Lower lobe of right lung (tissue), 2 donors: ENCODE measurements at places on chromosomes 2 and 18.

DNA sequence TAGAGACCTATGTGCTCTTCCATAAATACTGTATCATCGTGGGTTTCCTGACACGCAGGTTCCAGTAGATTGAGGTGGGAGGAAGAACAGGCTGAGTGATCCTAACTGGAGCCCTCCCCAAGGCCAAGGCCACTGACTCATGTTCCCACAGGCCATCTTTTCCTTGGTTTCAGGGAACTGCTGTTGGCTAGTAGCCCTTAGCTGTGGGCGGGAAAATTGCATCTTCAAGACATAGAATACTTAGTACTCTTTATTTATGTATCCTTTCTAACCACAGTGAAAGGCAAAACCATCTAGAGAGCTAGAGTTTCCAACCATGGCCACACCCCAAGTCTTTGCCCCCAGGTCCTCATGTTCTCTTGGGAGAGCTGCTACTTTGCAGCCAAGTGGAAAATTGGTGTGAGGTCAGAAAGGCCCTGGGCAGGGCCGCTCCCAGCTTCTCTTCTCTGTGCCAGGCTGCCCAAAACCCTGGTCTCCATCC lies 55.9 kb downstream of the COPS8 start:
- DNase-seq: no peak

DNA sequence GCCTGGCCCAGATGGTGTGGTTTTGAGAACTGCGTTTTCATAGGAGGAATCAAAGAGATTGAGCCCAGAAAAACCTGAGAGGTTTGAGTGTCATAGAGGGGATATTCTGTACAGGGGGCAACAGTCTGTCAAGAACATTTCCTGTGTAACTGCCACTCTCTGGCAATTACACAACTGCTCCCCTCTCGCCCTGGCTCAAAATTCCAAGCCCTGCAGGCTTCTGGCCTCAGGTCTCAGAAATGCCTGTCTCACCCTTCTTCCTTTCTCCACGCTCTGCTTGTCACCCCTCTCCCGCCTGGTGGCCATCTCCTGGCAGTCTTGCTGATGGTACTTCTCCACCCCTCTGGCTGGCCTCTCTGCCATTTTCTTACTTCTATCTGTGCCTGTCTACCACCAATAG lies 4.0 kb downstream of the VAMP5 start:
- no peak for DNase-seq

- DNase-seq: no peak
These were observed 19.2 kb upstream of the NCKAP1 start for GRCh38 chr2:183057333-183057985.

- no peak for DNase-seq
These were observed 98.9 kb upstream of the LGALSL start for GRCh38 chr2:64354857-64355680.

DNA sequence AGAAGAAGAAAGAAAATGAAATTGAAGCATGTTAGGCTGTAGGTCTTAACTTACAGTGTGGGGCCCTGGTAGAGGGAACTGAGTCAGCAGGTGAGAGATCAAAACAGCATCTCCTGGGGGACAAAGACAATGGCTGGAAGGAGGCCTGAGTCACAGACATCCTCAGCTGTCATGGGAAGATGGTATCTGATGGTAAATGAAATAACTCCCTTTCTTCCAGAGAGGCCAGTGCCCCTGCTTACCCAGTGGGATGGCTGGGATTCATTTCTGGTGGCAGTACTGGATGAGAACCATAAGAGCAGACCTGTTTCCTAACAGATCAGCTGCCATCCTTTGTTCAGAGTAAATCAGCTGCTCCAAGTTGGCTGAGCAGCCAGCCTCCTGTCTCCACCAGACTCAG lies 251.3 kb upstream of the EPAS1 start:
- no peak for DNase-seq

GRCh38 chr2:54634021-54634420 lies 89.4 kb upstream of the EML6 start:
- DNase-seq: no peak

- no peak for DNase-seq
These were observed 46.7 kb downstream of the REEP1 start for GRCh38 chr2:86290596-86291327.

GRCh38 chr2:239836021-239836765 lies 188.9 kb downstream of the NDUFA10 start:
- no peak for DNase-seq

DNA sequence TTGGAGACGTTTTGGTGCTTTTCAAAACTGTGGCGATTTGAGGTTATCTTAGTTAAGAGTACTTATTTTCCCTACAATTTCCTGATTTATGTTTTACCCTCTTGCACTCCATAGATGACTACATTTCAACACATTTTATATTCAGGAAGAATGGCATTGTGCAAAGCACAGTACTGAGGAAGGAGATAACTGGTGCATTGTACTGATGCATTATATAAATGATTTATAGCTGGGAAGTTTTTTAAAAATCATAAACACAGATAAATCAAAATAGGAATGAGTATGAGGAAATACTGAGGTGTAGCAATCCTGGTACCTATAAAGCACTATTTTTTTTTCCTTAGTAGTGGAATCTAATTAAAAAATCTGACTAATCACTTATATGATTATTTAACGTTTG lies 5.6 kb downstream of the REL start:
- DNase-seq: no peak

GRCh38 chr2:178800510-178800909 lies 6.7 kb downstream of the TTN start:
- DNase-seq: no peak

- DNase-seq: no peak
These were observed 27.2 kb upstream of the BBS5 start for GRCh38 chr2:169452080-169452479.

DNA sequence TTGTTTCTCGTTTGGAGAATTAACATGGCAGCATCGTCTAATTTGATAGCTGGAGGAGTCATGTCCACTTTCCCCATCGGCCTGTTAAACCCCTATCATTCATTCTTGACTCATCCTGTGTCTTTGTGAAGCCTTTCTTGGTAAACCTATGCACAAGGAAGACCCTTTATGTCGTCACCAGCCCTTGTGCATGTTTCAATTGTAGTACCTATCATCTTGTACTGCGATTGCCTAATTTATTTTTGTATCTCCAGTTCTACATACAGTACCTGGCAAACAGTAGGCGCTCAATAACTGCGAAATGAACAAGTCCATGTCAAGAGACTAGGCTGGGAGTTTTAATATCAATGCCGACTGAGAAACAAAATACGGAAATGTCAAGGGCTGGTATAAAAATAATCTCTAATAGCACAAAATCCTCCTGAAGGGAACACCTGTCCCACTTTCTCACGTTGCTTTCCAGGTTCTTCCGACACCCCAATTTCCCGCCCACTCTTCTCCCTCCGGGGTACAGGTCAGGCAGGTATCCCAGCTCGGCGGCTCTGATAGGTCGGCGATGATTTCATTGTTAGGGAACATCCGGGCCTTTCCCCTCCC lies 1.3 kb upstream of the PPM1B start:
- DNase-seq: no peak

GRCh38 chr18:75125382-75126331 lies 83.3 kb downstream of the PTGR3 start:
- no peak for DNase-seq

GRCh38 chr2:232480201-232481190 lies 7.1 kb downstream of the ECEL1 start:
- peak; percentile 42 for DNase-seq

DNA sequence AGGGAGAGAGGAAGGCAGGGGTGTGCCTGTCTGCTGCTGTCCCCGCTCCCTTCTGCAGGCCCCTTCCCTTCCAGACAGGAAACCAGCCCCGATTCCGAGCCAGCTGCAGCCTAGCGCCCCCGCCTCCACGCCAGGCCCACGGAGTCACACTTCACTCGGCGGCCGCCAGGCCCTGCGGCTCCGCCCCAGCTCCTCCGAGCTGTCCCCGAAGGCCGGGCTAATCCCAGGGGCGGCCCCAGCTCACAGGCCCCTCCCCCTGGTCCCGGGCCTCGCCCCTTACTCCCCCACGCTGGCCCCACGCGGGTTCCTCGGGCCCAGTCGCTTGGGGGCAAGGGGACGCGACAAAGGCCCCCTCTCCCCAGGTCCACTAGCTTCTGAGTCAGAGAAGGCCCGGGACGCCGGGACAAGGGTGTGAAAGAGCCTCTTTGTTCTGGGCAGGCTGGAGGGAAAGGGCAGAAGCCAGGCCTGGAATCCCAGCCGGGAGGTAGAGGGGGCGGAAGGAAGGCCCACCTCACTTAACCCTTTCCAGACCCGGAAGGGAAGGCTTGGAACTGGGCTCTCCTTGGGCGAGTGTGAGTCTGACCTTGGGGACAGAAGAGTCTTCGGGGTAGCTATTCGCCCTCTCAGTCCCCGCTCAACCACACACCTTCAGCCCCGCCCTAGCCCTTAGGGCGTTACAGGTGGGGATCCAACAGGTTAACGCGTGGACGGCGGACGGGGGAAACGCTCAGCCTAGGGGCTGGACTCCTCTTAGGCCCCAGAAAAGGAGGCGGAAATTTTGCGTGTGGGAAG lies 1.2 kb downstream of the RTKN start:
- peak; percentile 87 for DNase-seq

DNA sequence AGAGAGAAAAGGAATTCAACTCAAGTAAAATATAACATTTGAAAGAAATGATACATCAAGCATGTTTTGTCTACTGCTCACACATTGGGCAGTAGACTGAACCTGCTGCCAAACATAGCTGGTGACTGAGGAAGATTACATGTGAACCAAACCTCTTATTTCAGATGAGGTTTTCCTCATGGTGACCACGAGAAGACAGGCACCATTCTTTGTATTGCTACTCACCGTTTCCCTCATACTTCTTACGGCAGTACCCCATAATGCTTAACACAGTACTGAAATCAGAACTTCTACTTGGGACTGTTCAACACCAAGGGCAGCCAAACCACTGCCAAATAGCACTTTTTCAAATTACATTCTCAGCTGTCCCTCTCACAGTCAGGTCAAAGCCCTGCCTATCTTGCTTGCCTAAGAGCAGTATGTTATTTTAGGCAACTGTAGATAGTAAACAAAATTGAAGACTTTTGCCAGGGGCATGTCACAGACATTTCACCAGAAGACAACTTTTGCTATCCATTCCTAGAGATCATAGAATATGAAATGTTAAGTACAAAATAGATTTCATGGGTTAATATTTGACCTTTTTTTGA lies 167.1 kb upstream of the DOK6 start:
- DNase-seq: no peak

DNA sequence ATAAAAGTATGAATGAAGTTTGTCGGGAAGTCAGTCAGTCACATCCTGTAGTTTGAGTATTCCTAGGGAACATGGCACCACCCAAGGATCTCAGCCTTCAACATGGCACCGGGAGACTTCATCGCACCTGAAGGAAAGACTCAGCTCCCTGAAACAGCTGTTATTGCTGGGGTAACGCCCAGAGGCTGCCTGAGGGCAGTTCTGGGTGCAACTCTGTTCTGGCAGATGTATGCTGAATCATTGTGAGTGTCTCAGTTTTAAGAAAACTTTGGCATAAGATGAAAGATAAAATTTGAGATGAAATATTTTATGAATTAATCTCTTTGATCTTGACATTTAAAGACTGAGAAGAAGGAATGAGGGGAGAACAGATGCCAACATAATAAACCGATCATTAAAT lies 49.9 kb upstream of the SERPINB2 start:
- DNase-seq: no peak

DNA sequence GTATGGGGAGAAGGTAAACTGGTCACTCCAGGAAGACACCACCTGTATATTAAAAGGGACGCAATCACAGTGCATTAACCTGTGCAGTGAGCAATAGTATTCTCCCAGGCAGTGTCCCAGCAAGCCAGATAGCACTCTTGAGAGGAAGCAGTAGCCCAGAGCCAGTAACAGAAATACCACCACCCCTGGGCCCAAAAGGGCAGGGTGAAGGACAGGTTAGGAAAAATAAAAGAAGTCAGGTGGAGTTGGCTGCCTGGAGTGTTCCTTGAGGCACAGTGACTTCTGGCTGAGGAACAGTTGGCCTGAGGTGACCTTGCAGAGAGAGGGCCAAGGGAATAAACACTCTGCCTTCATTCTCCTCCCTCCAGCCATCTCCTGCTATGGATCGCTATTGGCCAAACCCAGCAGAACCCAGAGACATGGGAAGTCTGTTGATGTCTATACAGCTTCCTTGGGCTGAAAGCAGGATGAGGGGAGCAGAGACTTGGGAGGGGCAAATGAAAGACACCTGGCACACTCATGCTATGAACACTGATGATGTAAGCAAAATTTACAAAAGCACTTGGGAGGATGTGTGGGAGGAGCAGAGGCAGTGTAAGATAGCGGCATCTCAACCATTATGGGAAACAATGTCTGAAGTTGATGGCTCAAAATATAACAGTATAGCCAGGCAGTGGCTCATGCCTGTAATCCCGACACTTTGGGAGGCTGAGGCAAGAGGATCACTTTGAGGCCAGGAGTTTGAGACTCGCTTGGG lies 7.5 kb downstream of the C18orf32 start:
- no peak for DNase-seq

GRCh38 chr18:12811191-12811950 lies 72.7 kb downstream of the PTPN2 start:
- no peak for DNase-seq

DNA sequence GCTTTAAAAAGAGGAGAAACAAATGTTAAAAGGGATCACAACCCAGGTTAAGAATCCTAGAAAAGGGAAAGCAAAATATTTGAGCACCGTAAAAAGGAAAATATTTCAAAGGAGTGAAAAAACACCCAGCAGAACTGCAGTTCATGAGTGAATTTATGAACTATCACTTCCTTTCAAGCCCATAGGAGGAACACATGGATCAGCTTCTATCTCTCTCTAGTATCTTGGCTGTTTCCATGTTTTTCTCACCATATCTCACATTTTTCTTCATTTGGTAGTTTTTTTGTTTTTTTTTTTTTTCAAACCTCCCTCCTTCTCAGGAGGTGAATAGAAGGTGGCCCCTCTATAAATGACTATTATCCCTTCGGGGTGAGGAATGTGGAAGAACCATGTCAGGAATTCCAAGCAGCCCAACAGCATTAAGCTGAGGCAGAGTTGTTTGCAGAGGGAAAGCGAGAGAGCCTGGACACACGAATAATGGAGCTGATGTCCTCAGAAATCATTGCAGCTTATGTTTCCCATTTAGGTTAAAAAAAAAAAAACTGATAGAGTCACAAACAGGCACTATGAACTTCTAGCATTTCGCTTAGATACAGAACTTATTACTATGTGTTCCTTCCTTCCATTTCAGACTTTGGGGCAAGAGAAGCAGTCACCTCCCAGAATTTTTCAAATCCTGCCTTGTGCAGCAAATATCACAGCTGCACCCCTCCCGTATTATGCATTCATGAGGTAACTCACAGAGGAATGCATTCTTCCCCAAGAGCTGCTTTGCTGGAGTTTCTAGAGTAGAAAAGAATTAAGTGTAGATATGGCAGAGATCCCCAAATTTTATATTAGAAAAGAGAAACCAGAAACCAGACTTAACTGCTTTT lies 315.6 kb downstream of the IRS1 start:
- no peak for DNase-seq

- no peak for DNase-seq
These were observed 122.6 kb downstream of the DYSF start for GRCh38 chr2:71575966-71576365.
